T-helper 1 cell (primary cell): ENCODE measurements at places on chromosomes 6 and 20.

DNA sequence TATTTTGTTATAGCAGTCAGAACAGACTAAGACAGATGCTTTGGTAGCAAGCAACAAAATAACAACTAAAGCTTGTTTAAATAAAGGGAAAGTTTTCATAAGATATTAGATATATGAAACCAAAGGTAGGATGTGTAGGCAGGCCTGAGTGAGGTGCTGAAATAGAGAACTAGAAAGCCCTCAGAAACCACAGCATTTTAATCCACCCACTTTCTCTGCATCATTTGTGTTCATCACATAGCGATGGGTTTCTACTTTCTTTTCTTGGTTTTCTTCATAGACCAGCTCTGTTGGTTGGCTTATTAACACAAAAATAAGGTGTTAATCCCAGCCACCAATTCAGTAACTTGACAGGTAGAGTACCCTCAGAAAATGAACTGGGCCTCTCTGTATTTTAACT is 58.6 kb downstream of the RPS12 start:
- DNase-seq: no peak

GRCh38 chr6:34115403-34115795 is 30.5 kb downstream of the GRM4 start:
- peak; percentile 5 for DNase-seq

GRCh38 chr6:65116326-65116725 is 590.7 kb downstream of the EYS start:
- DNase-seq: no peak

DNA sequence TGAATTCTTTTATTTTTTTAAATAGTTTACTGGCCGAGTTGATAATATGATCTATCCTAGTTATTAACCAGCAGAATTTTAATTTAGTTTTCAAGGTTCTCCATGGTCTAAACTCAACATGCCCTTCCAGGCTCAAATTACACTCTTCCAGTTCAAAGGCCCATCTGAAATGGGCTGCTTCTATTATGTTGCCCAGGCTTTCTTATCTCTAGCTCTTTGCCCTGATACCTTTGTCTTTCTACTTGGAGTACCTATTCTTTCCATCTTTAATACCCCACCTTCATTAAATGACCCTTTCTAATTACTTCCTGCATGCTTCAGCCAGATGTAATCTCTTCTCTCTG is 541.2 kb upstream of the FLRT3 start:
- DNase-seq: no peak

GRCh38 chr20:3074812-3075211 is 3.4 kb downstream of the OXT start:
- DNase-seq: no peak

DNA sequence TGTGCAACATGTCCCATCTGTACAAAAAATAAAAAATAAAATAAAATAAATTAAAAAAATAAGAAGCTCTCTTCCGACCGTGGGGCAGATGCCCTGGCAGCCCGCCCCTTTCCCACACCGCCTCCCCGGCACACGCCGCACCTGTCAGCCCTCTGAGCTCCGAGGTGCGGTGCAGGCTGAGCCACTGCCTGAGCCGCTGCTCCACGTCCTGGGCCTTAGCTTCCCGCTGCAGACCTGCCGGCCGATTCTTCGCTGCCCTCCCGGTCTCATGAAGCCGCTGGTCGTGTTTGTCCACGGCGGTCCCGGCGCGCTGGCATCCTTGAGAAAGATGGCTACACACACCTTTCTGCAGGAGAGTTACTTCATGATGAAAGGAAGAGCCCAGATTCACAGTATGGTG is 10.7 kb upstream of the CLPSL2 start:
- DNase-seq: no peak
